CD14-positive monocyte (primary cell): ENCODE measurements at places on chromosomes 12 and 14. TPM values are rescaled to one million over a fixed set of nuclear protein-coding genes. Genes with fewer than 3 reads are reported as not detected.

Gene GPR84
- 2.4 TPM for polyA plus RNA-seq

DNA sequence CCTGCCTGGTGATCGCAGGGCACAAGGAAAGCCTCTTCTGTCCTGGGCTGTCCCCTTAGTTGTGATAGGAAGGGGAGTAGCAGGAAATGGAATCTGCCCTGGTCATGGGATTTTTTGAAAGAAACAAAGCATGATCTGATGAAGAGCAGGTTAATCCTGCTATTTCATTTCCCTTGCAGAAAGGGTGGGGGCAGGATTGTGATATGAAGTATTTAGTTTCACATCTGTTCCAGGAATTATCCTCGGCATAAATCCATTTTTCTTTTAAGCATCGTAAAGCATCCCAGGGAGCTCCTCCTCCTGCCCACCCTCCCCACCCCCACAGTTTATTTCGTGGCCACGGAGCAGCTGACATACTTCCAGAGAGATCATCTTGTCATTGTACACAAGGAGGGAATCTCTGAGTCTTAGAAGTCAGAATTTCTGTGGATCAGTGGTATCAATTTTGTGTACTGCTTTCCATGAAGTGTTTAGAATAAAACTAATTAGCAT lies 53.1 kb downstream of the TGFB3 start:
- H3K4me3 ChIP-seq = no peak overlapping the region
- no peak overlapping the region for H3K27ac ChIP-seq
- H3K4me1 ChIP-seq = no peaks in the 10 kb centered on the region
- H3K36me3 ChIP-seq = no peaks in the 10 kb centered on the region
- no peaks in the 10 kb centered on the region for H3K27me3 ChIP-seq
- DNase-seq = no peak

DNA sequence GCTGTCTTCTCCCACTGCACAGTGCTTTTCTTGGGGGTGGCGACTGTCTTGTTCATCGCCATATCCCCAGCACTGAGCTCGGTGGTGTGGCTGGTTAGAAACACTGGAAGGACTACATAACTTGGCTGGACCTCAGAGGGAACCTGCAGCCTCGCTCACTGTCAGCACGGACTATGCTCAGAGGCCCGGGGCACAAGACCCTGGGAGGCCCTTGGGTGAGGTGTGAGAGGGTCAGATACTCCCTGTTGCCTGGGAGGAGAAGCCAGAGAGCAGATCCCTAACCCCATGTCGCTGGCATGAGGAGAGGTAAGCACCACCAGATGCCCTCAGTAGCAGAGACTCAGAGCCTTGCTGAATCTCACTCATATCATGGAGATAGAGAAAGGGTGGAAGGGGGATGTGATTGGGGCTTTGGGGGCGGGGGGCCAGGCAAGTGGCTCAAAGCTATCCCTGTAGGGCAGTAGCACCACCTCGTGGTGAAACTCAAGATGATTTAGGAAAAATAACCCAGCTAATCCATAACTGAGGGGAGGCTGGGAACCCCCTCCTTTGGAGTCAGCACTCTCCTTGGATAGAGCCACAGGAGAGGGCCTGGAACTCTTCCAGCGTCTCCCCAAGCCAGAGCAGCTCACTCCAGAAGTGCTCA lies 18.7 kb upstream of the HDAC7 start:
- no peak overlapping the region for H3K4me3 ChIP-seq
- H3K4me1 ChIP-seq = peaks cover 17% of the 10 kb centered on the region
- peaks cover 9% of the 10 kb centered on the region for H3K36me3 ChIP-seq
- H3K27me3 ChIP-seq = no peaks in the 10 kb centered on the region
- peak; percentile 51 for DNase-seq
- H3K27ac ChIP-seq = no peak overlapping the region

GRCh38 chr12:50314636-50315312 lies 31.5 kb upstream of the LIMA1 start:
- no peak overlapping the region for H3K27ac ChIP-seq
- H3K4me1 ChIP-seq = no peaks in the 10 kb centered on the region
- no peaks in the 10 kb centered on the region for H3K36me3 ChIP-seq

DNA sequence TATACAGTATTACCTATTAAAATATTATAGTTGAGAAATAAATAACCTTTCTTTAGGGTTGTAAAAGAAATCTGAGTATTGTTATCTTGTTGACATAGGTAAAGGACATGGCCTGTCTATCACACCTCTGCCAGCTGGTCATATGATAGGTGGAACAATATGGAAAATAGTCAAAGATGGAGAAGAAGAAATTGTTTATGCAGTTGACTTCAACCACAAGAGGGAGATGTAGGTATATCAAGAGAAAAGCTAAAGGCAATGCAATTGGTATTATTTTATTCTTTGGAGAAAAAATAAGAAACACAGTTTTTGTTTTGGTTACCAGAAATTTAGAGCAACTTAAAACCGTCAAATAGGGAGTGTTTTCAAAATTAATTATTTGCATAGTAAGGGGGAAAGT lies 13.5 kb downstream of the CPSF2 start:
- DNase-seq = peak; percentile 33
- no peaks in the 10 kb centered on the region for H3K4me1 ChIP-seq
- no peak overlapping the region for H3K4me3 ChIP-seq
- H3K27me3 ChIP-seq = no peaks in the 10 kb centered on the region
- H3K27ac ChIP-seq = no peak overlapping the region

GRCh38 chr12:26122061-26122680 lies 2.7 kb downstream of the BHLHE41 start:
- H3K27me3 ChIP-seq = peaks cover 67% of the 10 kb centered on the region
- H3K36me3 ChIP-seq = no peaks in the 10 kb centered on the region
- DNase-seq = peak; percentile 47
- peak overlapping the region; percentile 72 for H3K4me3 ChIP-seq

GRCh38 chr12:46372544-46373300 lies at the start of gene SLC38A2:
Gene SLC38A2, minus strand, starts transcription at chr12:46372773. Its CDS starts 1,480 bp downstream, at chr12:46371293.
- peak within 1 kb of the TSS; percentile 98 for H3K27ac ChIP-seq
- H3K36me3 ChIP-seq = peaks cover 27% of the 10 kb centered on the region
- H3K27me3 ChIP-seq = no peaks in the 10 kb centered on the region
